ENCODE measurements at places on chromosomes 5 and 9. TPM values are rescaled to one million over a fixed set of nuclear protein-coding genes. Genes with fewer than 3 reads are reported as not detected.

Gene ZBED3
- 6.1 TPM for total RNA-seq

Gene SYNPO
- total RNA-seq, result 1.8 TPM

Gene RNF208
- total RNA-seq, result 38.0 TPM

Gene TNFSF15
- total RNA-seq, result 0.55 TPM

Gene CD180
- not detected for total RNA-seq

Gene RLN2
- 2.9 TPM for total RNA-seq

Gene C9orf85
- total RNA-seq, result 19.0 TPM

Gene GMCL2
- total RNA-seq, result not detected

Gene GPR151
- not detected for total RNA-seq

Gene TLR4
- 0.28 TPM for total RNA-seq

Gene SLCO6A1
- total RNA-seq, result not detected

Gene PCDHGA2
- 0.13 TPM for total RNA-seq

Gene SLC34A1
- not detected for total RNA-seq

Gene NEUROG1
- total RNA-seq, result not detected

Gene MYMK
- total RNA-seq, result not detected

Gene GALT
- total RNA-seq, result 13.5 TPM

Gene LCP2
- not detected for total RNA-seq

- no peak overlapping the region for H3K4me3 ChIP-seq
- H3K36me3 ChIP-seq, result no peaks in the 10 kb centered on the region
- H3K4me1 ChIP-seq, result peaks cover 26% of the 10 kb centered on the region
- no peak overlapping the region for H3K27ac ChIP-seq
- H3K27me3 ChIP-seq, result no peaks in the 10 kb centered on the region
Measured at GRCh38 chr5:159210846-159211245, 1.5 kb upstream of the RNF145 start.

- no peak overlapping the region for H3K4me3 ChIP-seq
- no peaks in the 10 kb centered on the region for H3K4me1 ChIP-seq
- H3K27me3 ChIP-seq, result no peaks in the 10 kb centered on the region
- no peak for DNase-seq
- no peak overlapping the region for H3K27ac ChIP-seq
- H3K36me3 ChIP-seq, result no peaks in the 10 kb centered on the region
Measured at GRCh38 chr5:123138774-123139173, 49.7 kb downstream of the PRDM6 start.

- H3K4me3 ChIP-seq, result no peak overlapping the region
- H3K4me1 ChIP-seq, result peaks cover 4% of the 10 kb centered on the region
- no peaks in the 10 kb centered on the region for H3K27me3 ChIP-seq
Measured at GRCh38 chr9:87662808-87663528, 63.0 kb upstream of the CTSL start.

GRCh38 chr9:83596899-83597504 is 25.9 kb upstream of the IDNK start:
- H3K27ac ChIP-seq, result no peak overlapping the region
- no peaks in the 10 kb centered on the region for H3K36me3 ChIP-seq
- DNase-seq, result no peak
- no peaks in the 10 kb centered on the region for H3K27me3 ChIP-seq
- no peak overlapping the region for H3K4me3 ChIP-seq

DNA sequence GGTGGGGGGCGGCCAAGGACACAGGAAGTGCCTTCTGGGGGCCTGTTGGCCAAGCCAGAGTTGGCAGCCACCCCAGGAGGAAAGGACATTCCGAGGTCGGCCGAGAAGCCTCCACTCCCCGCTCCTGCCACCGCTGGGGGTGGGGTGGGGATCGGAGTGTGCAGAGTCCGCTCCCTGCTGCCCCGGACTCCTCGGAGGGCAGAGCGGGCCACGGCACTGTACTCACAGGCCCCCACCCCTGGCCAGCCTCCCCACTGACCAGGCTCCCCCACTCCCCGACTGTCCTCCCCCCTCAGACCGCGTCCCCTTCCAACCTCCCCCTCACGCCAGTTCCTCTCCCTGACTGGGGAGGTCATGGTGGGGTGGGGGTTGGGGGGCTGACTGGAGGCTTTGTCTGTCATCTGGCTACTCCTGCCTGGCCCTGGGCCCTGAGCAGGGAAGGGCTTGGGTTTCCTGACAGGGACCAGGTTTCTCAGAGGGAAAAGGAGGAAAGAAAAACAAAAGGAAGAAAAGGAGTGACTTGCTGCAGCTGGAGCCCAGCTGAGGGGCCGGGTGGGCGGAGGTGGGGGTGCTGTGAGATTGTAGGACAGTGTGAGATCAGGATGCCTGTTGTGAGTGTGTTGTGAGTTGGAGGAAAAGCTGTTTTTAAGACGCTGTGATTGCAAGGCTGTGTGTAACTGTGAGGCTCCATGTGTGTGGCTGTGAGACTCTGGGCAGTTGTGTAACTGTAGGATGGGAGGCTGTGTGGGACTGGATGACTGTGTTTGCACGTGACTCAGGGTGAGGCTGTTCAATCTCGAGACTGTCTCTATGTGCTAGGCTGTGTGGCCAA is 29.7 kb downstream of the CNTFR start:
- H3K4me1 ChIP-seq, result no peaks in the 10 kb centered on the region
- H3K27me3 ChIP-seq, result peaks cover 14% of the 10 kb centered on the region
- H3K36me3 ChIP-seq, result no peaks in the 10 kb centered on the region
- no peak overlapping the region for H3K27ac ChIP-seq

- H3K4me3 ChIP-seq, result no peak overlapping the region
- DNase-seq, result no peak
- no peak overlapping the region for H3K27ac ChIP-seq
- H3K36me3 ChIP-seq, result no peaks in the 10 kb centered on the region
Measured at GRCh38 chr5:66718374-66719002, 122.3 kb downstream of the MAST4 start.

- DNase-seq, result no peak
- no peaks in the 10 kb centered on the region for H3K4me1 ChIP-seq
- H3K4me3 ChIP-seq, result no peak overlapping the region
- H3K27ac ChIP-seq, result no peak overlapping the region
Measured at GRCh38 chr5:74977471-74977870, 74.9 kb downstream of the GCNT4 start.

- no peak overlapping the region for H3K27ac ChIP-seq
- no peaks in the 10 kb centered on the region for H3K27me3 ChIP-seq
- DNase-seq, result no peak
- no peak overlapping the region for H3K4me3 ChIP-seq
Measured at GRCh38 chr9:81431641-81432040, 257.7 kb downstream of the TLE1 start.

GRCh38 chr5:65213921-65214525 is 267.7 kb downstream of the ADAMTS6 start:
- no peak for DNase-seq
- peaks cover 7% of the 10 kb centered on the region for H3K4me1 ChIP-seq
- no peaks in the 10 kb centered on the region for H3K27me3 ChIP-seq
- H3K4me3 ChIP-seq, result no peak overlapping the region
- no peak overlapping the region for H3K27ac ChIP-seq

DNA sequence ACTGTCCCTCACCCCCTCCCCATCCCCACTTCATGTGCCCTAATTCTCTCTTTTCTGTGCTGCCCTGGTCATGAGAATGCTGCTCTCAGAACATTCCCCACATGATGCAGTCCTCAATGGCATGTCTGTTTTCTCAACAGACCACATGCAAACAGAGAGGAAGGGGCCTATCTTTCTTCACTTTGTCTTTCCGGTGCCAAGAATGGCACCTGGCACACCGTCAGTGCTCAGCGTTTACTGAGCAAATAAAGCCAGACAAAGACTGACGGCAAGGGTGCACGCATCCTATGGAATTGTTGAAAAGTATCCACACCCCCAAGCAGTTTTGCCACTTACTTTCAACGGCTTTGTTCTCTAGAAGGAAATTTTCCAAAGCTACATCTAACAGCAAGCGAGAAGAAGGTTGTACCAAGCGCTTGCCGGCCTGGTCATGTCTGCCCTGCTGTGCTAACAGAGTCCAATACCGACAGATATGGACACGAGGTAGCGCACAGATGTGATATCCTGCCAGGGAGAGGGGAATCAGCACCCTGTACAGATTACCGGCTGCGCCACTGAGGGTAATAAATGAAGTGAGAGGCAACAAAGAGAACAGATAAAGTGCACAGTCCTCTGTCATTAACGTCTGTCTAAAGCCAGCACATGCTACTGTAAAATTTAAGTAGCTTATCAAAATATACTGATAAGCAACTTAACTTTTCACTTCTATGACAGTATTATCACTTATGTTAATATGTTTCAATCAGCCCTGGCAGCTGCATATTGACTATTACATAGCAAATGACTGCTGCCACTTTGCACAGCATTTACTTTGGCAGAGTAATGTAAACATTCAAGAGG is 251.7 kb downstream of the DENND1A start:
- no peak overlapping the region for H3K27ac ChIP-seq
- no peaks in the 10 kb centered on the region for H3K4me1 ChIP-seq
- H3K36me3 ChIP-seq, result no peaks in the 10 kb centered on the region

- no peaks in the 10 kb centered on the region for H3K36me3 ChIP-seq
- DNase-seq, result no peak
- no peaks in the 10 kb centered on the region for H3K4me1 ChIP-seq
- H3K4me3 ChIP-seq, result no peak overlapping the region
- H3K27me3 ChIP-seq, result no peaks in the 10 kb centered on the region
Measured at GRCh38 chr5:82674671-82675070, 396.5 kb upstream of the RPS23 start.

- DNase-seq, result no peak
- H3K4me1 ChIP-seq, result no peaks in the 10 kb centered on the region
- no peaks in the 10 kb centered on the region for H3K36me3 ChIP-seq
- no peak overlapping the region for H3K4me3 ChIP-seq
Measured at GRCh38 chr9:89048616-89049015, 57.3 kb downstream of the S1PR3 start.

- H3K4me3 ChIP-seq, result peak overlapping the region; percentile 19
- H3K27me3 ChIP-seq, result no peaks in the 10 kb centered on the region
- peaks cover 65% of the 10 kb centered on the region for H3K4me1 ChIP-seq
- peak overlapping the region; percentile 90 for H3K27ac ChIP-seq
- peak; percentile 86 for DNase-seq
Measured at GRCh38 chr5:174532455-174533453, 191.6 kb upstream of the MSX2 start.

DNA sequence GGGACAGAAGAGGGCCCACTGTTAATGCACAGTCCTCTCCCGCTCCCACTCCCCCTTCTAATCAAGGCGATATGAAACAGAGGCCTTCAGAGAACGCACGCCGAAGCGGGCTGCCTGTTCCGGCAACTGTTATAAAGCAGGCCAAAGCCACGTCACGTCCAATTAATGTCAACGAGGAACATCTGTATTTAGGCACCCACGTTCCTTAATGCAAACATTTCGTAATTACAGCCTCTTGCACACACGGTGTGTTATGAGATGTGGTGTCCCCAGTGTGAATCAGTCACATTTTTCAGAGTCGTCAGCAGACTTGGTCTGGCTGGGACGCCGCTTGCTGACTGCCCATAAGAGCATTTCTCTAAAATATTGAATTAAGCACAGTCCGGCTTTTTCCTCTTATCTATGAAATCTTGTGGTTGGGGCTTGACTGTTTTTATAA is 339.0 kb downstream of the NSG2 start:
- no peaks in the 10 kb centered on the region for H3K36me3 ChIP-seq
- peaks cover 18% of the 10 kb centered on the region for H3K27me3 ChIP-seq
- H3K4me3 ChIP-seq, result no peak overlapping the region

- H3K27me3 ChIP-seq, result no peaks in the 10 kb centered on the region
- DNase-seq, result no peak
- H3K36me3 ChIP-seq, result no peaks in the 10 kb centered on the region
- peaks cover 30% of the 10 kb centered on the region for H3K4me1 ChIP-seq
Measured at GRCh38 chr5:150313921-150314716, 11.4 kb upstream of the ARSI start.

DNA sequence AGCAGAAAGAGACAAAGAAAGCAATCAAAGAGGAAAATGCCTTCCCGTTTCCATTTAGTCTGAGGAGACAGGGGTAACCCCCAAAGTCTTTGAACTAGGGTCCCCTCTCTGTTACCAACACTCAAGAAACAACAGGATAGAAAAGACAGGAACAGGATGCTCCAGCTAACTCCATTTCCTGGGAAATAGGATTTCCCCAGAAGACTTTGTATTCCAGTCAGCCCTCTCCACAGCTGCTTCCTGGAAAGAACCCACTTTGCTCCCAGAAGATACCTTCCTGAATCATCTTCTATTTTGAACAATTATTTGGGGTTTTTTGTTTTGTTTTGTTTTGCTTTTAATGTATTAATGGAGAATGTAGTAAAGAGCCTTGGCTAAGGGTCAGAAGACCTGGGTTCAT is 56.0 kb downstream of the KLHL3 start:
- DNase-seq, result no peak
- no peaks in the 10 kb centered on the region for H3K36me3 ChIP-seq
- H3K27me3 ChIP-seq, result no peaks in the 10 kb centered on the region
- H3K27ac ChIP-seq, result no peak overlapping the region
- no peak overlapping the region for H3K4me3 ChIP-seq

DNA sequence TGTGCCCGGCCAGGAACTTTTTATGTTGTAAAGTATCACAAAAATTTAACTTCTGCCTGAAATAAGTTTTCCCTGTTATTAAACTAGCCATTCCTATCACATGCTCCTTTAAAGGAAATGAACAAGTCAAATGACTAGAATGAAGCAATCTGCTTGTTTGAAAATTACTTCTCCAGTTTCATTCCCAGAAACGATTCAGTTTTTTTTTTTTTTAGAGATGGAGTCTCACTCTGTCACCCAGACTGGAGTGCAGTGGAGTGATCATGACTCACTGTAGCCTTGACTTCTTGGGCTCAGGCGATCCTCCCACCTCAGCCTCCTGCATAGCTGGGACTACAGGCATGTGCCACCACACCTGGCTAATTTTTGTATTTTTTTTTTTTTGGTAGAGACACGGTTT is 13.3 kb upstream of the GNG10 start:
- H3K27me3 ChIP-seq, result no peaks in the 10 kb centered on the region
- no peak overlapping the region for H3K4me3 ChIP-seq
- no peak overlapping the region for H3K27ac ChIP-seq
- H3K36me3 ChIP-seq, result peaks cover 37% of the 10 kb centered on the region

GRCh38 chr9:128998462-128998861 is 29.7 kb downstream of the SH3GLB2 start:
- no peak for DNase-seq
- H3K27ac ChIP-seq, result no peak overlapping the region

DNA sequence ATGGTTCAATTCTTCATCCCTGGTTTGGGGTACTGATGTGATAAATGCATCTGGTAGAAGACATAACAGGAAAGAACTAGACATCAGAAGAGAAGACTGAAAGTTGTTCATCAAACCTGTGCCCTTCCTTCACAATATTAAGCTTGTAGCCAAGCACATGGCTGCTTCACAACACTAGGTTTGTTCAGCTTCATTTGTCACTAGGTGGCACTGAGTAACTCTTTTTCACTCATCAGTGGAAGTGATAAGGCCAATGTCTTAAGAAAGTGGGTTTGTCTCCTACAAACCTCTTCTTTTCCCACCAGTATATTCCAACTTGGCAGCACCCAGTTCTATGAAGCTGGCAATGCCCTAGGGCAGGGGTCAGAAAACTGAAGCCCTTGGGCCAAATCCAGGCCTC is 26.9 kb downstream of the ZNF484 start:
- DNase-seq, result no peak
- H3K27ac ChIP-seq, result no peak overlapping the region
- no peaks in the 10 kb centered on the region for H3K27me3 ChIP-seq

- peaks cover 5% of the 10 kb centered on the region for H3K4me1 ChIP-seq
- no peaks in the 10 kb centered on the region for H3K27me3 ChIP-seq
- peak overlapping the region; percentile 71 for H3K4me3 ChIP-seq
- H3K36me3 ChIP-seq, result no peaks in the 10 kb centered on the region
- H3K27ac ChIP-seq, result peak overlapping the region; percentile 66
- peak; percentile 88 for DNase-seq
Measured at GRCh38 chr9:35646533-35647265, 4.0 kb downstream of the SIT1 start.
